GM13976 (cell line): ENCODE measurements at places on chromosomes 7 and 10.

DNA sequence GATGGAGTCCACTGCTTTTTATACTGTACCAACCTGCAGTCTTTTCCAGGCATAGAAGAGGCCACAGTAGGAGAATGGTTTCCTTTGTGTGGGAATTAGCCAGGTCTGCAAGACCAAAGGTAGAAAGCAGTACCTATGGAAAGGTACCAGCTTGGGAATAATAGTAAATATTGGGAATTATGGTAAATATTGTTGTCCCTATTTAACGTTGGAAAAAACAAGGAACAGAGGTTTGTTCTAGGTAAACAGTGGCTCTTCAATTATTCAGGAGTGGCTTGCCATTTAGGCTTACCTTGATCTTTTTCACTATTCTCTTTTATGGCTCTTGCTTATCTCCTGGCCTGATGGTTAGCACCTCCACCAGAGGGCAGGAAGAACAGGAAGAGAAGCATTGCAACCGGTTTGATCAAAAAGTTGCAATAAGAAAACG is 43.9 kb upstream of the GSAP start:
- DNase-seq: no peak

DNA sequence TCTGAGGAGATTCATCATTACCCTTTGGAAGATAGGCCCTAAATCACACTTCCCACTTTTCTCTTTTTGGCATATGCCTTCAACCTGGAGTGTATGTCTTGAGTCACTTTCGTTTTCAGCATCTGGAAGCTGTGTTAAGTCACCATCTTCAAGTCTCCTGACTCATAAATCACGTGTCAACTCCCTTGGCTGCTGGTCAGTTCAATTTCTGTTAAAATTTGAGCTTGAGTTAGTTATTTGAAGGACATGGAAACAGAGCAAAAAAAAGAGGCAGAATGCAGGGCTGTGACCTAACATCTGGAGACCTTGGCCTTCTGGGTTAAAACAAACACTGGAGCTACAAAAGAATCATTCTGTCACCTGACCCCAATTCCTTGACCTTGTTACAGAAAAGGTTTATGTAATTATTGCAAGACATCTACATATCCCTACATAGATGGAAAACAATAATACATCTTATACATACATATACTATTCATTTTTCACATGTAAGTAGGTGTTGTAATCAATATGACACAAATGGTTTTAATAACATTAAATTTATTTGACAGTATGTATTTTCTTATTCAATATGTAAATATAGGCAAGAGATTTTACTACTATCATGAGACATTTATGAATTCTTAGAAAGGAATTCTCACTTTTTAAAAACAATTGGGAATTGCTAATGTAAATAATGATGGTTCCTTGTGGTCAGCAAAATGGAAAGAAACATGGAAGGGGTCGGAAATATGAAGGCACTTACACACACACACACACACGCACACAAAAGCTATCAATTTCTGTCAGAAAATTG is 169.7 kb upstream of the PHYHIPL start:
- DNase-seq: no peak

DNA sequence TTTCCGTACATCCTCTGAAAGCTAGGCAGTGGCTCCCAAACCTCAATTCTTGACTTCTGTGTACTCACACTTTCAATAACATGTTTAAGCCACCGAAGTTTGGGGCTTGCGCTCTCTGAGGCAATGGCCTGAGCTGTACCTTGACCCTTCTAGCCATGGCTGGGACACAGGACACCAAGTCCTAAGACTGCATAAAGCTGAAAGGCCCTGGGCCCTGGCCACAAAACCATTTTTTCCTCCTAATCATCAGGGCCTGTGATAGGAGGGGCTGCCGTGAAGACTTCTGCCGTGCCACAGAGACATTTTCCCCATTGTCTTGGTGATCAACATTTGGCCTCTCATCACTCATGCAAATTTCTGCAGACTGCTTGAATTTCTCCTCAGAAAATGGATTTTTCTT is 216.5 kb upstream of the TEX47 start:
- DNase-seq: no peak

DNA sequence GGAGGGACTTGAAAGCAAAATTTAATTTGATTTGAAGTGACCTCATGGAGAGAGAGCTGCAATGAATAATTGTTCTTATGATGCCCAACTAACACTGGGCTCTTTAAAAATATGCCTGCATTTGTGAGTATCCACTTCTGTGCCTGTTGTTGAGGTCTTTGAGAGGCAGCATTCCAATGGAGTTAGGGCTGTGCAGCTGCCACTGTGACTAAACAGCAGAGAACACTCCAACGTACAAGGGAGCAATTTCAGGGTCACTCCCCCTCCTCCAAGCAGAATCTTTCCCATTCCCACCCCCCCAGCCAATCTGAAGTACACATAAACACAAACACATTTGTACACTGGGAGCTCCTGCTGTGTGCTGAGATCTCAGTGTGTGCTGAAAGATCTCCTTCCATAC is 28.0 kb upstream of the GSAP start:
- DNase-seq: no peak

GRCh38 chr7:157866336-157866924 is 529.6 kb downstream of the DNAJB6 start:
- DNase-seq: no peak

- no peak for DNase-seq
Measured at GRCh38 chr10:76481178-76481577, 1049.8 kb downstream of the LRMDA start.

DNA sequence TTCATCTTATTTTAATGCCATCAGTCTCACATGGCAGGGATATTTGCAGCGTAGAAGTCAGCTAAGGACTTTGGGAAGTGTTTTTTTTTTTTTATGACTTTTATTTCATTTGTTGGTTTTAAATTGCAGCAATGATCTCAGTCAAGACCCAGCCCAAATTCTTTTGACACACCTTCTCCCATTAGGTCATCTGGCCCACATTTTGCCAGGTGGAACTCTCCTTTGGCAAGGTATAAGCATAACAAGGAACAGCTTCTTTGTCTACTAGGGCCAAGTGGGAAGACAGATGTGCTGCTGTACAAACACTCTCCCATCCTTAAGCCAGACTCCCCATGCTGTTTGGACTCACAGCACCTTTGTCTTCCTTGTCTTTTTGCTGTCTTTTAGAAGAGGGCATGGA is 41.8 kb downstream of the PLEKHA8 start:
- no peak for DNase-seq

- DNase-seq: no peak
Measured at GRCh38 chr7:96069401-96069800, 252.5 kb downstream of the SLC25A13 start.

GRCh38 chr7:5450549-5451327 is 27.1 kb upstream of the TNRC18 start:
- peak; percentile 79 for DNase-seq
